Activated T-cell treated with anti-CD3 and anti-CD28 coated beads for 24 hours (primary cell): ENCODE measurements at places on chromosomes 7 and 10.

DNA sequence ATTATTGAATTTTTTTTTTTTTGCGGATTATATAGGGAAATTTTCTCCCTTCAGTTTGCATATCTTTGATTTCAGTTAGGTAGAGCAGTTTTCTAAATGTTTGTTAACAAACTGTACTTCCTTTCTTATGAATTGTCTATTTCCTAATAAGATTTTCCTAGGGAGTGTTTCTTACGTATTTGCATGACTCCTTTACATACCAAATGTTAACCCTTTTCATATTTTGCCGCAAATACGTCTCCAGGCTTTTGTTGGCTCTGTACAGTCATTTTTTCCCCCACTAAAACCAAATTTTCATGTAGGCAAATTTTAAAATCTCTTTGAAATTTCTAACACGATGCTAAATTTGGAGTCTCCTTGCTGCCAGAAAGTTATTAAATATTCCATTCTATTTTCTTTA, 1.9 kb upstream of the FRAT2 start:
- no peak for DNase-seq

DNA sequence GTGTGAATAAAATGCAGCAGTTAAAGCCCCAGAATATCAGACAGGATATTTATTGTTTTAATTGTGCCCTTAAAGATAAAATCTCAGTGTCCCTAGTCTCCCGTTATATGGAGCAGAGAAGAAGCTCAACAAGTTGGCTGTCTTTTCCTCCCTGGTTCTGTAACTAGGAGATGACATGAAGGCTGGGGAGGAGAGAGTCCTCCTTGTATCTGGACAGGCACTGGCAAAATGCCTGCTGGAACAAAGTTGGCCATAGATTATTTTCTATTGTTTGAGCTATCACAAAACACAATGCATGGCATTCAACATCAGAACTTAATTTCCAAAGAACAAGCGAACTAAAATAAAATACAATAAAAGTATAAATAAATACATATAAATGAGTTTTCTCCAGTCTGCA, 694.9 kb upstream of the KCND2 start:
- no peak for DNase-seq

DNA sequence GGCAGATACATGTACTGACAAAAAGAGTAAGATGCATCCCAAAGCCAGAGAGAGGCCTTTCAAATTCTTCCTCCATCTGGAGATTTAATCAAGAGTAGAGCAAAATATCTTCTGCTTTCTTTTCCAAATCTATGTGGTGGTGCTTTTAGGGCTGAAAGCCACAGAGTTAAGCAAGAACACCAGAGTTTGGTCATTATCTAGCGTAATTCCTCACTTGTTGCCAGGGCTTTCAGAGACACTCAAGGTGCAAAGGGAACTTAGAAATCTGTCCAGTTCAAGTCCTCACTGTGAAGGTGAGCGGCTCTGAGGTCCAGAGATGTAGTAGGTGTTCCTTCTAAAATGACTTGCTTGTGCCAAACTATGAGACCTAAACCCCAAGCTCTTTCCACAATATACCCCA, 10.9 kb upstream of the NFE2L3 start:
- DNase-seq = no peak

- no peak for DNase-seq
These were observed 35.2 kb upstream of the STOX1 start for GRCh38 chr10:68792115-68792514.

- DNase-seq = no peak
These were observed 42.1 kb downstream of the AMZ1 start for GRCh38 chr7:2729893-2730716.

GRCh38 chr7:45580053-45580872, 6.1 kb downstream of the ADCY1 start:
- DNase-seq = no peak

- no peak for DNase-seq
These were observed 16.2 kb downstream of the FXYD4 start for GRCh38 chr10:43387678-43388032.

DNA sequence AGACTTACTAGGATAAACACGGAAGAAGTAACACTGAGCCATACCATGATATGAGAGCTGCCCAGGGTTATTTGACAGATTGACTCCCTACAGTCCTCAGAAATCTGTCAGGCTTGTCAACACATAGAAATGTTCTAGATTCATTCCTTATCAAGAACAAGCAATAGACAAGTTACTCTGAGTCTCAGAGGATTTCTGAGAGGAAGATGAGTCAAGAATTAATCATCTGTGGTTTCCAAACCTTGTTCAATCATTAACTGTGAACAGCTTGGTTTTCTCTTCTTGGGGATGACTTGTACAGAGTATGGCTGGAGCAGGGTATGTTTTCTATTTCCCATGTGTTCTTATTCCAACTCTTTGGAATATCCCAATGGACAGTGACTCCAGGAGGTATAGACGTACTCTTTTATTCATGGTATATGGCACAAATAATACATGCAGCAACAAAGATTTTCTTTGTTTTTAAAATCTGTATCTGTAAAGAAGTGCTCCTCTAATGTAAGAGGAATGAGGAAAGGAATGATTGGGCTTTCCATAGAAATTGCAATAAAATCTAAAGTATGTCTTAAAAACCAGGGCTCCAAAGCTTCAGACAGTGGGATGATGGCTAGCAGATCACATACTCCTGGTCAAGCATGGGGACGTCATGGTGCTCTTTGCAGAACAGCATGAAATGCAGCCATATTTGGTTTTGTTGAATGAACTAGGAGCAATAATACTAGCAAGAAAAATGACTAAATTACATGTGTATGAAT, 11.9 kb upstream of the SFR1 start:
- no peak for DNase-seq

DNA sequence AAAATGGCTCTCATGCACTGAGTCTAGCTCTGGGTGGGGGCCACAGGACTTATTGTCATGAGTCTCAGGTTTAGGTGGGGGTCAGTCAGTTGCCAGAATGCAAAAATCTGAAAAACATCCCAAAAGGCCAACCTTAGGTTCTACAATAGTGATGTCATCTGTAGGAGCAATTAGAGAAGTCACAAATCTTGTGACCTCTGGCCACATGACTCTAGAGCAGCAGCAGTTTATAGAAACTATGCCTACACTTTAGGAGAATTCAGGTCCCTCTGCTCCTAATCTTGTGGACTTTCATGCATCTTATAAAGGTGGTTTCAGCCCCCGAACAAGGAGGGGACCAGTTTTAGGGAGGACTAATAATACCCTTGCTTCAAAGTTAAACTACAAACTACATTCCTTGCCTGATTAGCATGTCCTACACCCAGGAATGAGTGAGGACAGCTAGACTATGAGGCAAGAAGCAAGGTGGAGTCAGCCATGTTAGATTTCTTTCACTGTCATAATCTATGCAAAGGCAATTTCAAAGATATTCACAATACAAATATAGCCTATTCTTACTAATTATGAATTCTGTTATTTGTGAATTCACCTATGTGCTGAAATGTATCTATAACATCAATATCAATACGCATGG, 123.5 kb upstream of the ADCY1 start:
- DNase-seq = no peak

DNA sequence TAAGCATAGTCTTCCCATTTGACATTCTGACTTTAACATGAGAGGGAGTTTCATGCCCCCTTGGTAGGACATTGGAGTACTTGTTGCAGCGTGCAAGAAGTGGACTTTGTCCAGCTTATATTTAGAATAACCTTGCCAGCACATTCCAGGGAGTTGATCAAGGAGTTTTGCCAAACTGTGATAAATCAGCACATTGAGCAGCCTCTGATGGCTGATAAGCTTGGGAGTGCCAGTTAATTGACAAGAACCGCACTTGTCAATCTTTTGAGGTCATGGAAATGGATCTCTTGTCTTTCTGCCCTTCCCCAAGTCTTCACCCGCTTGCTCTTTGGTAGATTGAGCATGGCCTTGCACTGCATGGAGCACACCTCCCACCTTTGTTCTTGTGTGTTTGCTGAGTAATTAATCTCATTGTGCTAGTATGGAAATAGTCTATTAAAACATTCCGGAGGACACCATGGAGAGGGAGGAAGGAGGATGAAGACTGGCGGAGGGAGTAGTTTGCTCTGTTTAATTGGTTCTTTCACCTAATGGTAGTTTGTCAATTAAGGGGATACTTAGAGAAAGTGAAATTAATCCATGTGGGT, 668.5 kb upstream of the GALNT17 start:
- no peak for DNase-seq

GRCh38 chr7:94698275-94698674, 42.3 kb upstream of the SGCE start:
- no peak for DNase-seq

DNA sequence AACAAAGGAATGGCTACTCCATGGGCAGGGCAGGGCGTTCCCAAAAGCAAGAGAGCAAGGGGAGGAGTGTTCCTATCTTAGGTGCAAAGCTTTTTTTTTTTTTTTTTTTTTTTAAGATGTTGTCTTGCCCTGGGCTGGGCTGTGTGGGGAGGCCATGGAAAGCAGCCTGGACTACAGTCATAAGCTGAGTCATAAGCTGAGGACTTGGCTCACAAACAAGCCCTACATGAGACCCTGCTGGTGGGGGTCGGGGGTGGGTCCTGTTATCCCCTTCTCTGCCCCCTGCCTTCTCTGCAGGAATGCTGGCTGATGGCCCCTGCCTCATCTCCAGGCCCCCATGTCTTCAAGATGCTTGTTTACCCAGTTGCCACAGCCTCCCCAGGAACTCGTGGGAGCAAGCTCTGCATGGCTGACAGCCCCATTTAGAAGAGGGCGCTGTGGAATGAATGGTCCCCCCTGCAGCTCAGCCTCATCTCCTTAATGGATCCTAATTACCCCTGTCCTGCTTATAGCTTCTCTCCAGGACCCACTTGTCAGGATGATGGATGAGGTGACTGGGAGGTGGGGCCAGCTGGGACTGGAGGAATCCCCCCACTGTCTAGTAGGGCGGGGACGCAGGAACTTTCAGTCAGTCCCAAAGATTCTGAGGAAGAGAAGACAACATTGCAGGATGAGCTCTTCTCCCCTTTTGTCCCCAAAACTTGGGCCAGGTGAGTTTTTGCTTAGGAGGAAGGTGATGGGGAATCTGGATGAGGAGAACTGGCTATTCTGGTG, 340.8 kb upstream of the PODXL start:
- no peak for DNase-seq

- DNase-seq = no peak
These were observed 22.8 kb upstream of the ADAMTS14 start for GRCh38 chr10:70649526-70649925.

DNA sequence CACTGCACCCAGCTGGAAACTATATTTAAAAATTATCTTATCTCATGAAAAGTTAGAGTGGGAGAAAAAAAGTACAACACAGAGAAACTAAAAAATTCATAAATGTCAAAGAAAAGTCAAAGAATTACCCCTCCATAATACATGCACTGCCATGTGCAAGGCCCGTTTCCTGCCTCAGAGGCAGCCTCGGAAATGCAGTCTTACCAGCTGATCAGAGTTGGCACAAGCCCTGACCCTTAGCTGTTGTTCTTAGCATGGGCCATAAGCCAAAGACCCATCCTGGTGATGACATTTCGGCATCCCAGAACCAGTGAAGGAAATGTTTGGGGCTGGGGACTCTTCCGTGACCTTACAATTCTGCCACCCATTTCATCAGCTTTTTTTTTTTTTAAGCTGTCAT, 21.6 kb downstream of the RBM48 start:
- DNase-seq = no peak

- DNase-seq = no peak
These were observed 65.7 kb upstream of the FZD8 start for GRCh38 chr10:35707642-35708425.

DNA sequence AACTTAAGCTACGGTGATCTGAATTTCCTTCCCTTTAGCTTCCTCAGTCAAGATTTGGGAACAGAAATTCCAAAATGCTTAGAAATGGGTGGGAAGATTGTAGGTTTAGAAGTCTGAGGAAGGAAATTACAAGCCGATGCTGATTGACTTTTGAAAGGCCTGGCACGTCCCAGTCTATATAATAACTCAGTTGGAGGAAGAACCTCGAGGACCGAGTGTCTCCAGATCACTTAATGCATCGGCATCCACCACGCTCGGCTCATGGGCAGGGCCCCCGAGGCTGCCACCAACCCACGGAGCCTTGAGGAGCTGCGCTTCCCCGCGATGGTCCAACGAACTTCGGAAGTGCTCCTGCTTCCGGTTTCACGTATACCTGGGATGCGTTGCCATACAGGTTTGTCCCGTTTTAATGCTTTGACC, 10.4 kb upstream of the SP8 start:
- DNase-seq = no peak

DNA sequence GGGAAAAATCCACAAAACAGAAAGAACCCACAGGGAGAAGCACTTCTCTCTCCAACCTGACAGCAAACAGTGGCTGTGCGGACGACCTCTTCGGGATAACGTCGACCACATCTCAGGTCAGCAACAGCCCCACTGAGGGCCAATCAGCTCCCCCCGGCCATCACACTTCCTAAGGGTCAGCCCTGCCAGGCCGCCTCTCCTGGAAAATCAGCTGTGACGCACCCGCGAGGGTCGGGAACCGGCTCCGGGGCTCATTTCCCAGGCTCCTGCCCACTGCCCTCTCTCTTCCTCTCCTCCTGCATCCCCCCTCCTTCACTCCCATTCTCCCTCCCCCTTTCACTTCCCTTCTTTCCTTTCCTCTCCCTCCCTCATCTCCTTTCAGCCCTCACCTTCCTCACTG, 118.3 kb downstream of the DIP2C start:
- no peak for DNase-seq

- DNase-seq = no peak
These were observed 49.0 kb downstream of the PRR15 start for GRCh38 chr7:29612596-29612995.

GRCh38 chr7:81190997-81191768, 272.3 kb upstream of the SEMA3C start:
- no peak for DNase-seq

- no peak for DNase-seq
These were observed 291.2 kb upstream of the FZD1 start for GRCh38 chr7:90972906-90973550.

DNA sequence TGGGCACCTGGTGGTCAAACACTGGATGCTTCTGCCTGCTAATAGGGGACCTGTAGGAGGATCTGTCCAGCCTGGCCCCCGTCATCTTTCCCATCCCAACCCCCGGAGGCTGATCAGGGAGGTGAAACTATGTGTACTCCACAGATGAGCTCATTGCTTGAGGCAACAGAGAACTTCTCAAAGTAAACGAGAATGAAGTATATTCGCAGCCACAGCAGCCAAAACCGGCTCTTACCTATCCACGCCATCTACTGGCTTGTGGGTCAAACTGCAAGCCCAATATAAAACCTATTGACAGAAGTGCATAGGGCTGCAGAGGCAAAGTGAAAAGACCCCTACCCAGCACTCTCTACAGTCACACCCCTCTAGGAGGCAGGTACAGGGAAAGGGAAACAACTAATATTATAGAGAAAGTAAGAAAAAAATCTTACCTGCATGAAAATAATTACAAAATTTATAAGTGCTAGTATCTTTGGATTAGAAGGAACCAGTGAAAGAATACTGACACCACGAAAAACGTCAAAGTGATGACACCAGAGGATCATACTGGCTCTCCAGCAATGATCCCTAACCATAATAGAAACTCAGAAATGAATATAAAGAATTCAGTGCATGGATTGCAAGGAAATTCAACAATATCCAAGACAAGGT, 973.5 kb downstream of the ANKRD7 start:
- DNase-seq = no peak
